ENCODE measurements at places on chromosomes 1 and 21.

DNA sequence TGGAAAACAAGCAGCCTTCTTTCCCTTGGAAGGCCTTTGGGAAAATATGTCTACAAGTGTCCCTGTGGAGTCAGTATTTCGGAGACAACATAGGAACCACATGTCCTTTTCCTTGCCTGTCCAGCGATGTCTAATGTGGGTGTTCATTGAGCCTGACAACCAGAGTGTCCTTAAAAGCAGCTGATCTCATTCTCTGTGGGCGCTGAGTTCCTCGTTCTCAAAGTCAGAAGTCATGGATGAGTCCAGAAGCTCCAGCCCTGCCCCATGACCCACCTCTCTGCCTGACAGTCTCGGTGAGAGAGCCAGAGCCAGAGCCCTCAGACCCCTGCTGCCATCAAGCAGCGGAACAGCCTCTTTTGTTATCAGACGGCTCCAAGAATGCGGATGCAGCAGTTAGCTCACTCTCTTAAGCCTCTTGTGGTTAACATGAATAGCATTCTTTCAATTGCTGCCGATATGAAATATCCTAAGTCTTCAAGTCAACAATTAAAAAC lies 329.2 kb downstream of the TGFB2 start:
- no peak for DNase-seq

DNA sequence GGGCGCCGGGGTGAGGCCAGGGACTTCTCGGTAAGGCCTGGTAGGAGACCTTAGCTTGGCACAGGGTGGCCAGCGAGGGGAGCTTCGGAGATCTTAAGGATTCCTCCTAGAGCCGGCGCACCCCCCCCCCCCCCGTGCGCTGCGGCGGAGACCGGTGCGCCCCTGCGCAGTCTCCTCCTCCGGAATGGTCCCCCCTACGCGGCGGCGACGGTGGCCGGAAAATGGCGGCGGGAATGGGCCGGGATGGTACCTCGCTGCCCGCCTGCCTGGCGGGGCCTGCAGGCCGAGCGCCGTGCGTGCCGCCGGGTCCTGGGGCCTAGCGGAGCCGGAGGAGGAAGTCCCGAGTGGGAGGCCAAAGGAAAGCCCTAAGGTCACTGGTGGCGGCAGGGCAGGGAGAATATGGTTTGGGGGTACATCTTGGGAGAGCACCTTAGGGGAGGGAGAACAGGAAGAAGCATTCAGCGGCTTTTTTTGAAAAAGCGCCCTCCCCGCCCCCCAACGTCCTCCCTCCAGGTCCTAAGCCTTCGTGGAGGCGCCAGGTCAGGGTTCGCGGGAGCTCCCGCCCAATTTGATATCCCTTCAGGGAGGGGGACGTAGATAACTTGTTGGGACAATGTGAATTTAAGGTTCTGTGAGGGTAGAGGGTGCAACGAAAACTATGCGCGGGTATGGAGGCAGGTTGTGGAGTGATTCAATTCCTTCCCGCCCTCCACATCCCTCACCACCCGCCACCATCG lies 429 bp downstream of the SRRM1 start:
- DNase-seq = no peak

GRCh38 chr1:209235166-209235565 lies 348.3 kb upstream of the CAMK1G start:
- no peak for DNase-seq

DNA sequence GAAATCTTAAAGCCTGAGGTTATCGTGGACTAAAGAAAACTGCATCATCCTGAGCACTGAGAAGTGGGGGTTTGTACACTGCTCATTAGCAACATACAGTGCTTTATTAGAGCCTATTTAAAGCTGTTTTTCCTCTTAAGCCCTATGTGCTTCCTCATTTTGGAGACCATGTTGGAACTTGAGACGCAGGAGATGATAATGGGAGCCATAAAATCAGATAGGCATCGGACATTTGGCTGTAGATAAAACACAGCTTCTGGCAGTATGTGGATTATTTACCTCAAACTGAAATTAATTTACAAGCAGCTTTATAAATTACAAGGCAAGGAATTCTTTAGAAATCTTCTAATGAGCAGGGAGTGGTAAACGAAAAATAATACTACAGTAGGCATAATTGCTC lies 147.7 kb upstream of the IVNS1ABP start:
- no peak for DNase-seq

DNA sequence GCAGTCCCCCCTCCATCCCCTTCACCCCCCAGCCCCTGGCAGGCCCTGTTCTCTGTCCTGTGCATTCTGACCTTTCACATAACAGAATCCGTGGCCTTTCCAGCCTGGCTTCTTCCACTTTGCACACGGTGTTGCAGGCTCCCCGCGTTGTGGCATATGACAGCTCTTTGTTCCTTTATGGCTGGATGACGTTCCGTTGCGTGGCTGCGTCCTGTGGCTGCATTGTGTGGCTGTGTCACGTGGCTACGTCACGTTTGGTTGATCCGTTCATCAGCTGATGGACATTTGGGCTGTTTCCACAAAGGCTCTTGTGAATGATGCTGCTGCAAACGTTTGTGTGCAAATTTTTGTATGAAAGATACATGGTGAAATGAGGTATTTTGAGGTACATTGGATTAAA lies 53.3 kb downstream of the PDE9A start:
- DNase-seq = no peak

DNA sequence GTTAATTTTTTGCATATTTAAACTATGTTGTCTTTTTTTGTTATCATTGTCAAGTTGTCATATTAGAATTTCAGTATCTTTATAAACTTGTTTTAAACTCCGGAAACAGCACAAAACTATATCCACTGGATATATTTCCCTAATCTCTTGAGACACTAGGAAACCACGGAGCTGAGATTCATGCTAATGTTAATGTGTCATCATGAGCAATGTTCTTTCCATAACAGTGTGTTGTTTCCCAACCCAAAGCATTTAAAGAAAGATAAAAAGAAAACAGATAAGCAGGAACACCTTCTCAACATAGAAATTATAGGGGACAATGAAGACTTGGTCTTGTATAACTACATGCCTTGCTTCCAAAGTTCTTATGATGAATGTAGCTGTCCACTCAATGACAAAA lies 626.2 kb upstream of the TMPRSS15 start:
- no peak for DNase-seq

GRCh38 chr1:6727535-6727934 lies 25.9 kb upstream of the DNAJC11 start:
- no peak for DNase-seq

GRCh38 chr1:77048615-77049005 lies 170.6 kb downstream of the PIGK start:
- DNase-seq = no peak

DNA sequence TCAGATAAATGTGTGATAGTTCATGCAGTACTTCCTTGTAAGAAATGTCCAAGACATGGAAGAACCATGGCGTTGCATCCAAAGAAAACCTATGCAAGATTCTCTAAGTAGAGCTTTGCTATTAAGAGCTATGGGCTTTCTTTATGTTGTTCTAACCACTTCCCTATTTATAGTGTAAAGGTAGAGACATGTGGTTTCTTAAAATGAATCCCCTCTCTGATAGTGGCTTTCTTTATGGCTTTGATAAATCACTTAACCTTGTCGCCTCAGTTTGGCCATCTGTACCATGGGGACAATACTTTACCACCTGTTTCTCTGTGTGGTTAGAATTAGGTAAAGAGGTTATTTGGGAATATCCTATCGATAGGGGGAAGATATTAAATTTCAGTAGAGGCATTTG lies 305.5 kb downstream of the NFIA start:
- no peak for DNase-seq

DNA sequence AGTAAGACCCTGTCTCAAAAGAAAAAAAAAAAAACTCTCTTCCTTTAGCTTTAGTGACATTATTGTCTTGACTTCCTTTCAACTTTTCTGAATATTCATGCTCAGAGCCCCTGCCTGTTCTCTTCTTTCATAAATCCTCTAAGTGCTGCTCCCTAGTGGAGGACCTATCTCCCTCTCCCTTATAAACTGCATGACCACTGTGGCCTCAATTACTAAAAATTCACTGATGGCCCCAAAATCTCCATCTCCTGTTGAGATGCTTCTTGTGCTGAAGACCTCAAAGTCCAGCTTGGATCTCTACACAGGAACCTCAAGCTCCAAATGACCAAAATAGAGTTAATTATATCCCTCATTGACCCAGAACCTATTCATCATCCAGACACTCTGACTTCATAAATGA lies 7.8 kb downstream of the ITLN1 start:
- DNase-seq = no peak

- no peak for DNase-seq
Measured at GRCh38 chr1:7341145-7341905, 429.8 kb upstream of the VAMP3 start.

DNA sequence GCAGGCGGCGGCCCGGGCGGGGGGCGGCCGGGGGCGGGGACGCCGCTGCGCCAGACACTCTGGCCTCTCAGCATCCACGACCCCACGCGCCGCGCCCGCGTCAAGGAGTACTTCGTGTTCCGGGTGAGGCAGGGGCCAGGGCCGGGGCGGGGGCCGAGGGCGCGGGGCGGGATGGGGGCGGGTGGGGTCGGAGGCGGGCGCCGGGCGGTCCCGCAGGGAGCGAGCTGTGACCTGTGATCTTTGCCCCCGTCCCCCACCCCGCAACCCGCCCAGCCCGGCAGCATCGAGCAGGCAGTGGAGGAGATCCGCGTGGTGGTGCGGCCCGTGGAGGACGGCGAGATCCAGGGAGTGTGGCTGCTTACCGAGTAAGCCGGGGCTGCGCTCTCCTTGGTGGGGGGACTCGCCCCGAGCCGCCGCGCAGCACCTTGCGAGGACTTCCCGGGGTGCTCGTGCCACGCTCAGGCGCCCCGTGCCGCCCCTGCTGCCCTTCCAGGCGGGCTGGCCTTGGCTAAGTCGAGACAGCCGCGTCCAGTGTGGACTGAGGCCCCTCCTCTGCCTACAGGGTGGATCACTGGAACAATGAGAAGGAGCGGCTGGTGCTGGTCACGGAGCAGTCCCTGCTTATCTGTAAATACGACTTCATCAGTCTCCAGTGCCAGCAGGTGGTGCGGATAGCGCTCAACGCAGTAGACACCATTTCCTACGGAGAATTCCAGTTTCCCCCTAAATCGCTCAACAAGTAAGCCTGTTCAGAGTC lies 514 bp downstream of the TPRG1L start:
- DNase-seq = no peak

- no peak for DNase-seq
Measured at GRCh38 chr1:232562855-232563510, 67.0 kb downstream of the SIPA1L2 start.

DNA sequence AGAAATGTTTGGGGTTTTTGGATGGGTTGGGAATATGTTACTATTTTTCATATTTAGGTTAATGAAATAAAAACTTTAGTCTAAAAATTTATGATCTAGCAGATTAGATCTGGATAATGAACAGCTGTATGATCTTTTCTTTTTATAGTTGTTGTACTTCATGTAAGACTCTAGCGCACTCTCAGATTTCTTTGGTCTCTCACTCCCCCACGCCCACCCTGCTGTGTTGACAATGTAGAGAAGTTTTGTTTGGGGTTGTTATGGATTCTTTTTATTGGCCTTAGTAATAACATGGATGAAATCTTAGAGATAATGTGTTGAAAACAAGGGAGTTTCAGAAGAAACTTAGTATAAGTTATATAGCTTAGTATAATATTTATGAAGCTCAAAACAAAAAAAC lies 5.5 kb downstream of the KLF18 start:
- DNase-seq = no peak

DNA sequence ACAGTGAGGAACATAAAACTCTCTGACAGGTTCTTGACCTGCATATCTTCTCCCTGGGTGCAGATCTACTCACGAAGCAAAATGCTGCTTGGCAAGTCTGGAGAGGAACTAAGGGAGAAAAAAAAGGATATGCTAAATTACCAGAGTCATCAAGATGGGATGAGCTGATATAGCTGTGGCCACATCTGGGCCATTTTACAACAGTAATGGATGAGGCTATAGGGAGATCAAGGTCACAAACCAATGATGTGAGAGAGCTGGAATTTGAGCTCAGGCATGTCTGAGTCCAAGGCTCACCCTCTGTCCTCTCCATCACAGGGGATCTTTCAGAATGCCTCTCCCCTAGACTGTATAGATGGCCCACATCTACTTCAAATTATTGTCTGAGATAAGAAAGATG lies 26.2 kb downstream of the ZMYND12 start:
- DNase-seq = no peak

DNA sequence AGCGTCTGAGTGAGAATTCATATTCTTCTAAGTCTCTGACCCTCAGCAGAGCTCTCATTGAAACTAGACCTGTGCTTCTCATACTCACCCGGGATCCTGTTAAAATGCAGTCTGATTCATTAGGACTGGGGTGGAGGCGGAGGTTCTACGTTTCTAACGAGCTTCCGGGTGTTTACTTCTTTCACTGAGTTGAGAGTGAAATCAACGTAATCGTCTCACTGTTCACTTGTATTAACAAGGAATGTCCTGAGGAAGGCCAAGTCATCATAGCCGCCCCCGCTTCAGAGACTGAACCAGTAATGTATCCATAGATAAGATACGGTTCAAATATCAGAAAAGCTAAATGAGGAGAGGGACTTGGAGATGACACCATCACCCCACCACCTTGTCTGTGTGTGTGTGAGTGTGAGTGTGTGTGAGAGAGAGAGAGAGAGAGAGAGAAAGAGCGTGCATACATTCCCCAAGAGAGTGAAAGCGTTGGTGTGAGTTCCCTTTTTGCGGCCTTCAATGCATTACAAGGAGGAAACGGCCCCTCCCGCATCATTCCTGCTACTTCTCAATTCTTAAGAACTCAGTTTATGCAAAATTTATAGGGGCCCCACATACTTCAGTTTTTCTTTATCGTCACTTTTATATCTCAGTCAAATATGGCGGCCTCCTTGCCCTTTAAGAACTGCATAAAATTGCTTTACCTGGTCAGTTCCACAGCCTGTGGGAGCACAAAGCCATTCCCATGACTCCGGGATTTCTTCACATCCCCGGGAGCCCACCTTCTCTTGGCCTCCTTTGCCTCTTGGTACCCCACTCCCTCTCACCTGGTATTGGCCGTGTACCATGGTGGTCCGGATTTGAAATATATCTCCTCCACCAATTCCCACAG lies 19.8 kb downstream of the KMO start:
- no peak for DNase-seq

- no peak for DNase-seq
Measured at GRCh38 chr1:4689271-4689935, 35.0 kb downstream of the AJAP1 start.

DNA sequence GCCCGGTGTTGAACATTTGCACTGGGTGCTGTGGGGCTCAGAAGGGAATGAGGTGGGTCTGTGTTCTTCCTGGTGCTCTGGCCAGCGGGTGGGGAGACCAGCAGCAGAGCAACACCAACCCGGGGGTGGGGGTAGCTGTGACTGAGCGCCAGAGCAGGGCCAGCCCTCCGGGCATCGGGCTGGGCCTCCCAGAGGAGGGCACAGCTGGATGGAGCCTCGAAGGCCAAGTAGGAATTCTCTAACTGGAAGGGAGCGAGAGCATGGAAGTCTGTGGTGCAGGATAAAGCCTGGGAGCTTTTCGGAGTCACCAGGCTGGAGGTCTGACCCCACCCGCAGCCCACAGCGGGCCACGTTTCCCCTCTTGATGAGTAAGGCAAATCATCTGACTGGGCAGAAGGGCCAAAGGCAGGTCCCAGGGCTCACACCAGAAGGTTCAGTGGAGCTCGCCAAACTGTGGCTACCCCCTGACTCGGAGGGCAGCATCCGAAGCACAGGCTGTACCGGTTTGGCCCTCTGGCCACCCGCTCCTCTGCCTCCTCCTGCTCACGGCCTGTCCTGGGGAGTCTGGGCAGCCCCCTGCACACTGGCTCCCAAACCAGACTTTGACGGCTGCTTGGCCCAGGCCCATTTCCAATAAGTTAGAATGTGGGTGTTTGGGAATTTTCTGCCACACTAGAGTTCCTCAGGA lies 18.8 kb downstream of the SLC1A7 start:
- DNase-seq = no peak

GRCh38 chr1:86423473-86423872 lies 498 bp upstream of the CLCA2 start:
- DNase-seq = no peak
